ENCODE measurements at places on chromosomes 1 and 21. TPM values are rescaled to one million over a fixed set of nuclear protein-coding genes. Genes with fewer than 3 reads are reported as not detected.

The OLFML3 gene
- total RNA-seq = 43.5 TPM

The PRKAB2 gene
- 14.4 TPM for total RNA-seq

The OR2L8 gene
- not detected for total RNA-seq

The NOL9 gene
- total RNA-seq = 41.5 TPM

The FMO2 gene
- total RNA-seq = 6.7 TPM

The BTBD8 gene
- total RNA-seq = 6.6 TPM

The AKNAD1 gene
- not detected for total RNA-seq

The AADACL3 gene
- not detected for total RNA-seq

The CA6 gene
- not detected for total RNA-seq

The CHAF1B gene
- total RNA-seq = 2.4 TPM

The LRRN2 gene
- 2.1 TPM for total RNA-seq

The CELF3 gene
- not detected for total RNA-seq

The CAMK1G gene
- total RNA-seq = 0.68 TPM

The AK5 gene
- 1.9 TPM for total RNA-seq

The NUP210L gene
- 0.39 TPM for total RNA-seq

The AKT3 gene
- total RNA-seq = 82.3 TPM

The PADI1 gene
- 0.86 TPM for total RNA-seq

The OR2L3 gene
- total RNA-seq = not detected

The CFHR2 gene
- not detected for total RNA-seq

The C4BPB gene
- total RNA-seq = 0.34 TPM

The CADM3 gene
- 4.2 TPM for total RNA-seq

The OR2T35 gene
- not detected for total RNA-seq

The NEK2 gene
- not detected for total RNA-seq

The SARS1 gene
- 239 TPM for total RNA-seq

The LRRC38 gene
- total RNA-seq = not detected

The CCDC185 gene
- total RNA-seq = not detected

The RIIAD1 gene
- not detected for total RNA-seq

The UBQLN4 gene
- total RNA-seq = 40.0 TPM

The LIN28A gene
- not detected for total RNA-seq

The NT5C1A gene
- total RNA-seq = not detected

The C1QTNF12 gene
- total RNA-seq = 3.4 TPM

The PROK1 gene
- total RNA-seq = 9.3 TPM

The ZBTB8B gene
- 0.57 TPM for total RNA-seq

The LCE1B gene
- total RNA-seq = not detected

The CHIA gene
- total RNA-seq = not detected

The KPRP gene
- total RNA-seq = not detected

The TRIM58 gene
- total RNA-seq = 0.42 TPM

The ZNF697 gene
- total RNA-seq = 4.6 TPM

The JAK1 gene
- 116 TPM for total RNA-seq

The KRTAP19-1 gene
- not detected for total RNA-seq

The ENAH gene
- 104 TPM for total RNA-seq

The S100A7 gene
- total RNA-seq = not detected

The INKA2 gene
- total RNA-seq = 5.7 TPM

The ACTN2 gene
- 6.7 TPM for total RNA-seq

The OPTC gene
- not detected for total RNA-seq

The CKS1B gene
- total RNA-seq = 24.8 TPM

The FMOD gene
- 59.0 TPM for total RNA-seq

The BARHL2 gene
- not detected for total RNA-seq

The S100A10 gene
- 152 TPM for total RNA-seq

The COL24A1 gene
- total RNA-seq = 5.8 TPM

The KRTAP12-2 gene
- total RNA-seq = not detected

The INAVA gene
- total RNA-seq = 83.2 TPM

The PCP4 gene
- 49.3 TPM for total RNA-seq

The LDLRAD1 gene
- total RNA-seq = not detected

The SDC3 gene
- 68.2 TPM for total RNA-seq

The CXADR gene
- total RNA-seq = 80.8 TPM

The IL19 gene
- total RNA-seq = not detected

Measured in ureter (tissue), 1 donor.